ENCODE measurements at places on chromosomes 1 and 21.

GRCh38 chr1:9069326-9070100 lies at the start of gene SLC2A5:
Gene SLC2A5 (minus strand): TSS chr1:9069635. CDS start chr1:9069536, 99 bp downstream.
- DNase-seq: no peak

- no peak for DNase-seq
Measured at GRCh38 chr1:80008934-80009333, 1002.4 kb upstream of the ADGRL4 start.

DNA sequence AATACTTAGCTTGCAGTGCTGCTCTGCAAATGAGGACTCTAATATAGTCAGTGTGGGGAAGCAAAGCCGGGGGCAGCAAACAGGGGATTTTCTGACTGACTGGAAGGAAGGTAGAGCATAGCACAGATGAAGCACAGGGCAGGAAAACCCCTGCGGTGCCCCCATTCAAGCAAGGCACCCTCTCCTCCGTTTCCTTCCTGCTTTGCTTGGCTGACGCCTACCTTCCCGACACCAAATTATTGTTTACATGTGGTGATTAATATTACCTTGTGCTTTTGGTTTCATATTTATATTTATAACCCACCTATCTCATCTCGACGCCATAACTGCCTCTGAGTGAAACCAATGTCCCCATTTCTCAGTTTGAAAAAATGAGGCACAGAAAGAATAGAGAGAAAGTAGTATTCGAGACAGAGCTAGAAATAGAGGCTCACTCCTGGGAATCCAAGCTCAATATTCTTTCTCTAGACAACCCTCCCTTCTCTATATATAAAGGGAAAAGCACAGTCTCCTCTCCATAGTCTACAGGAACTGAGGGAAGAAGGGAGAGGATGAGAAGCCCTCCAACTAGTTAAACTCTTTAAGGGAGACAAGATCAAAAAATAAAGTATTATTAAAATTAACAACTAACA lies 41.3 kb downstream of the PIK3C2B start:
- peak; percentile 80 for DNase-seq

GRCh38 chr1:216626394-216627067 lies 96.7 kb downstream of the ESRRG start:
- no peak for DNase-seq

- no peak for DNase-seq
Measured at GRCh38 chr1:55368698-55369097, 153.5 kb upstream of the USP24 start.

GRCh38 chr21:20662514-20662913 lies 335.7 kb upstream of the NCAM2 start:
- DNase-seq: no peak

- no peak for DNase-seq
Measured at GRCh38 chr1:55735106-55735505, 519.9 kb upstream of the USP24 start.

DNA sequence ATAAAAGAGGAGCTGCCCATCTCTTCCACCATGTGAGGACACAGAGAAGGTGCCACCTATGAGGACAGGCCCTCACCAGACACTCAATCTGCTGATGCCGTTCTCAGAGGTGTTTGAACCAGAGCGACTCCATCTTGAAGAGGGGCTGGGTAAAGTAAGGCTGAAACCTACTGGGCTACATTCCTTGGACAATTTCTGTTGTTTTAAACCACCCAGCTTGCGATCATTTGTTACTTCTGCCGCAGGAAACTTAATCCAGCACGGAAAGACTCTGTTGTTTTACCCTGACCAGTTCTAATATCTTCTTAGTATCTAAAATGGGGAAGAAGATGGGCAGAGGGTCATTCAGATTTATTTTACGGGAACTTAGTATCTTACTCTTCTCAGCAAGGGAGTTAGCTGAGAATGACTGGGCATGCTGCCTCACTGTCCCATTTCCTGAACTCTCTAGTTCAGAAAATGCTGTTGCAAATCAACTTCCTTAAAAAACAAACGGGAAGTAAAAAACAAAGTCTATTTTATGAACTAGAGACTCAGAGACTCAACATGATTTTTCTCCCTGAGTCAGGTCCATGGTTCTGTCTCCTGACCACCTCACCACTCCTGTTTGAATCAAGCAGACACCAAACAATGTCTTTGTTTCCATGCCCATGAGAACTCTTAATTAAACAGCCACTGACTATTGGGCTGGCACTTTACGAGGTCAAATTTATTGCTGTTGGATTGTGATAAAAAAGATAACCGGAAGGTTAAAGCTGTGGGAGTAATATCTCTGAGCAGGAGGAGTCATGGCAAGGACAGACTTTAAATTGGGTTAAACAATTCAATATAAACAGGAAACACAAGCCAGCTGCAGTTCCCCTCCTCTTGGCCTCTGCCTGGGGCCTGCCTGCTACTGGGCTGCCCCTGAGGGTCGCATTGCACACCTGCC lies 23.8 kb upstream of the IFNAR1 start:
- DNase-seq: no peak

DNA sequence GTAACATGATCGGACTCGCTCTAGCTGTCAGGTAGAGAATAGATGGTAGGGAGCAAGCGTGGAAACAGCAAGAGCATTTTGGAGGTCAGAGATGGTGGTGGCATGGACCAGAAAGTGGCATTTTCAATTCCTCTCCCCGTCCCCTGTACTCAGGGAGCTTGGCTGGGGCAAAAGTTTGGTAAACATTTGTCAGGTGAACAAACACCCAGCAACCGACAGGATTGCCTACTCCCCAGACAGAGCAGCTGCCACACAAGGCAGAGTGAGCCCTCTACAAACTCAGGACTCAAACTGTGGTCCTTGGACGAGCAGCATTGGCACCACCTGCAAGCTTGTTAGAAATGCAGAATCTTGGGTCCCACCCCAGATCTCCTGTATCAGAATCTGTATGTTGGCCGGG lies 14.3 kb downstream of the PTAFR start:
- DNase-seq: no peak

DNA sequence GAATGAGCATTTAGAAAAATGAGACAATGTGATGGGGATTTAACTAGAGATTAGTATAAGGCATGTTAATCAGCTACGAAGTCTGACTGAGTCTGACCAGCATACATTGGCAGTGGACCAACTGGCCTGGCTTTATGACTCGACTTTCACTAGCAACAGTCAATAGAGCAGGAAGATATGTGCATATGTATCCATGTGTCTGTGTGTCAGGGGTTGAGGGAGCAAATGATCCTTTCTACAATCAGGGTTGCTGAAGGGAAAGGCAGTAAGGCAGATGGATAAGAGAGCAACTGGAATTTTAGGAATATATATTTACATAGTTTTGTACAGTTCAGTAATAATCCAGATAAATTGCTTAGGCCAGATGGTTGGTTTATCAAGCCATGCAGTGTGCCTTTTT lies 645.6 kb downstream of the PLA2G4A start:
- DNase-seq: no peak

DNA sequence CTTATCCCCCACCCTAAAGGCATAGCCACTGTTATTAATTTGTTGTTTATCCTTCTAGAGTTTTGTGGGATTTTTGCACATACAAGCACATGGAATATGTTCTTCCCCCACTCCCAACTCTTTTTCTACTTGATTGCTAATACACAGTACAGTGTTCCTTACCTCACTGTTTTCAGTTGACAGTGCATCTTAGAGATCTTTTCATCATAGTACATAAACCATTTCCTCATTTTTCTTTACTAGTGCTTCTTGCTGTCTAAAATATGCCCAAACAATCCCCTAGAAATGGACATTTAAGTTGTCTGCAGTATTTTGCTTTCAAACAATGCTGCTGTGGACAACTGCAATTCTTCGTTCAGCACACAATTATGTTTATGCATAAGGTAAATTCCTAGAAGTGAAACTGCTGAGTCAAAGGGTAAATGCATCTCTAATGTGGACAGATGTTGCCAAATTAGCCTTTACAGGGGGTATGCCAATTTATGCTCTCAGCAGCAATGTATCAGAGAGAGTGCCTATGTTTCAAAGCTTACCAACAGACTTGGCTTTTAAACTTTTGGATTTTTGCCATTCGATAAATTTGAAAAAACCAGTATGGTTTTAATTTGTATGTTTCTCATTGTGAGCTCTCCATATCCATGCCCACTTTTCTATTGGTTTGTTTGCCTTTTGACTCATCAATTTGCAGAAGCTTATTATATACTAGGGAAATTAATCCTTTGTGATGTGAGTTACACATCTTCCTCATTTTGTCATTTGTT lies 132.6 kb downstream of the MRPS6 start:
- DNase-seq: no peak

All from activated CD8-positive, alpha-beta memory T cell treated with anti-CD3 and anti-CD28 coated beads for 24 hours (primary cell).